RPMI8226 (cell line): ENCODE measurements at places on chromosomes 12 and 14.

- no peak for DNase-seq
Measured at GRCh38 chr12:70919597-70920035, 922 bp downstream of the PTPRR start.

DNA sequence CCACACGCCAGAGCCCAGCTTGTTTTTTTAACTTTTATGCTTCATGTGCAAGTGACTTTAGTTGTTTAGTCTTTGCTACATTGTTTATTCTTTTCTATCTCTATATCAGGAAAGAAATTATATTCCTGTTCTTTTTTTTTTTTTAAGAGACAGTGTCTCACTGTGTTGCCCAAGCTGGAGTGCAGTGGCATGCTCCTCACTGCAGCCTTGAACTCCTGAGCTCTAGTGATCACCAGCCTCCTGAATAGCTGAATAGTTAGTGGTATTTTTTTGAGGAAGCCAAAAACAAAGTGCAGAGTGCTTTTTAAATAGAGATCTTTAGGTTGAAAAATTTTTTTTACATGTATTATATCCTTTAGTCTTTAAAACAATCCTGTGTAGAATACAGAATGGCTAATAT is 58.2 kb downstream of the ETNK1 start:
- no peak for DNase-seq

DNA sequence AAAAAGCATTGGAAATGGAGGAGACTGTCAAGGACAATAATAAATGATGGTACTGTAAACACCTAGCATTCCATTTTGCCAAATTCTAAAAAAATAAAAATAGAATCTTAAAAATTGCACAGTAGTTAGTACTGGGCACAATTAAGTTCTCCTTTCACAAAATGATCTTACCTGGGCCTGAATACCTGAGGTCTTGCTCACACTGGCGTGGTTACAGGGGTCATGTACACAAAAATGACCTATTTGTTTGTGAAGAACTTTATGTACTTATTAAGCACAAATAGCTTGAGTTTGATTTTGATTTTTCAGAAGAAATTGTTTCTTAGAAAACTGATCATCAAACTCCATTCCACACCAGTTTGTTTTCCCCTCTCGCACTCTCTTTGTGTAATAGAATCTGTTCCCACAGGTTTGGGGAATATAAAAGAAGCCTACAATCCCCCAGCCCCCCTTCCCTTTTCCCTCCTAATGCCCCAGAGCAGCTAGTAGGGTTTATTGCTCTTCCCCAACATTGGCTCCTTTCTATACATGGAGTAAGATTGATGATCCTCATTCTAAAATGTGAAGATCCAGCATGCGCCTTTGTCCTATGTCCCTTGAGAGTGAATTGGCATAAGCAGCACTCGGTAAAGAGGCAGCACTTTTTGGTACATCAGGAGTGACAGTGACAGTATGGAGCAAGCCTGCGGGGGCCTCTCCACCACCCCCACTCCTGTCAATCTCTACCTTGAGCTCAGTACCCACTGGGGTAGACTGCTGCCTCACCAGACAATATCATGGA is 204.3 kb downstream of the ASCL1 start:
- DNase-seq = no peak

DNA sequence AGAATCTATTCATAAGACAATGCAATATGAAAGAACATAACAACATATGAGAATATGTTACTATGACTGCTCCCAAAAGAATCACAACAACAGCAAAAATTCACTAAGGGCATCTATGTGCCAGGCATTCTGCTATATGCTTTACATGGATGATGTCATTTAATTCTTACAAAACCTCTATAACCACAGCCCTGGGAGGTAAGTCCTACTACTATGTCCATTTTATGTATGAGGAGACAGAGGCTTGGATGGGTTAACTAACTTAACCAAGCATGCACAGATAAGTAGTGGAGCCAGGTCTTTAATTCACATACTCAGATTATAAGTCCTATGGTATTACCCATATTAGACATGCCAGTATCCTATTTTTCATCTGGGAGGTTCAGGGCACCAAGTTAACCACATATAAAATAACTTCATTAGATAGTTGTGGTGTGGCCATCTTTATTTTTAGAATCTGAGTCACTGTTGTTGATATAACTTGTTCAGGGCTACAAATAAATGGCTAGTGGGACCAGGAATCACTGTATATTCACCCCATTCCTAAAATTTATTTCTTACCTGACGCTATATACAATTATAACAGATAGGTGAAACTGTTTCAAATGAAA is 33.2 kb upstream of the RAD51AP1 start:
- DNase-seq = no peak

- no peak for DNase-seq
Measured at GRCh38 chr12:124408822-124409517, 114.1 kb downstream of the RFLNA start.

DNA sequence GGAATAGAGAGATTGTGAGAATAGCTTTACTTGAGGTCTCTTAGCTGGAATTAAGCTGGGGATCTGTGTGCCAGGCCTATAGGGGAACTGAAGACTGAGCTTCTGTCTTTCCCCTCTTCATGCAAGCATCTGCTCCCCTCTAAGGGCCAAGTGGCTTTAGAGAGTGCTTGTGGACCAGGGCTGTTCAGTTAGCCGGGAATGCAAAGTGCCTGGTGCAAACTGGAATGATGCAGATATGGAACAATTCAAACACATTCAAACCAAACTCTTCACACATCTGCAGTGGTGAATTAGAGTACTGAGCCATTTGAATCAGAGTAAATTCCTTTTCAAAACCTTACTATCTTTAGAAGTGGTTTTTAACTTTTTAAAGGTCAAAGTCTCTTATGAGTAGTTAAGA is 99.0 kb downstream of the LIN7A start:
- DNase-seq = no peak

GRCh38 chr14:34699873-34700621 is 14.3 kb downstream of the CFL2 start:
- DNase-seq = no peak
